ENCODE measurements at places on chromosomes 7 and 10.

- no peak for DNase-seq
Measured at GRCh38 chr10:133142523-133143199, 17.4 kb upstream of the KNDC1 start.

DNA sequence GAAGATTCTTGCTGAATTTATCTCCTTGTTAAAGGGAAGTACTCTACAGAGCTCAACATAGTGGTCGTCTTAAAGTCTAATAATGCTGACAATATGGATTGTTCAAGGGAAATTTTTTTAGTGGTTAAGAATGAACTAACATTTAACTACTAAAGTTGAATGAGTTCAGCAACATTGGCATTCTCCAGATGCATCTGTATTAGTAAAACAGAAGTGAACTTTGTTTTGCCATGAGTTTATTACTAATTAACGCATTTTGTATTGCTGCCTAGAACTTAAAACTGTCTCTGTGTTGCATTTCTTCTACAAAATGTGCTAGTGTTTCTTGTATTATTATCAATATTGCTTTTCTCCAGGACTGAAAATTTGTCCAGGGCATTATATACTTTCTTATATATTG, 67.5 kb downstream of the C1GALT1 start:
- DNase-seq, result no peak

- DNase-seq, result no peak
Measured at GRCh38 chr10:1559761-1560160, 177.6 kb downstream of the ADARB2 start.

GRCh38 chr7:105244594-105244993, 144.1 kb downstream of the SRPK2 start:
- DNase-seq, result no peak

Measured in caudate nucleus (tissue), 63 donors.